ENCODE measurements at places on chromosomes 13 and 19.

DNA sequence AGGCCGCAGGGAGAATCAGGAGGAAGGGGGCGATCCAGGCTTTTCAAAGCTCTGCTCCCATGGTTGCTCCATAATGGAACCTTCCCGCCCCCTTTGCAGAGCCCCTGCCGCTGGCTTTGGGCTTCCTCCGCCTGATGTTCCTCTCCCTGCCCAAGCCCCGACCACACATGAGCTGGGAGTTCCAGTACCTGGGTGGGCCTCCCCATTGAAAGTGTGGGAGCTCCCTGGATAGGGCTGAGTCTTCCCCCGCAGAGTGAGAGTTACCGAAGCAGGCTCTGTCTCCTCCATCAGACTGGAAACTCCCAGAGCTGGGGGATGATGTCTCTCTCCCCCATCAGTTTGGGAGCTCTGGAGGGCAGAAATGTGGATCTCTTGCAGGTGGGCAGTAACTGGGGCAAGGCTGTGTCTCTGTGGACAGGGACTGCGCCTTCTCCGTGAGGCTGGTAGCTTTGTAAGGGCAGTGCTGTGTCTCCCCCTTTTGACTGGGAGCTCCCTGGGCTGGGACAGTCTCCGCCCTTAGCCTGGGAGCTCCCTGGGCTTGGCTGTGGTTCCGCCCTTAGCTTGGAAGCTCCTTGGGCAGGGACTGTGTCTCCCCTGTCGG is 722 bp downstream of the DCAF15 start:
- no peak for DNase-seq

DNA sequence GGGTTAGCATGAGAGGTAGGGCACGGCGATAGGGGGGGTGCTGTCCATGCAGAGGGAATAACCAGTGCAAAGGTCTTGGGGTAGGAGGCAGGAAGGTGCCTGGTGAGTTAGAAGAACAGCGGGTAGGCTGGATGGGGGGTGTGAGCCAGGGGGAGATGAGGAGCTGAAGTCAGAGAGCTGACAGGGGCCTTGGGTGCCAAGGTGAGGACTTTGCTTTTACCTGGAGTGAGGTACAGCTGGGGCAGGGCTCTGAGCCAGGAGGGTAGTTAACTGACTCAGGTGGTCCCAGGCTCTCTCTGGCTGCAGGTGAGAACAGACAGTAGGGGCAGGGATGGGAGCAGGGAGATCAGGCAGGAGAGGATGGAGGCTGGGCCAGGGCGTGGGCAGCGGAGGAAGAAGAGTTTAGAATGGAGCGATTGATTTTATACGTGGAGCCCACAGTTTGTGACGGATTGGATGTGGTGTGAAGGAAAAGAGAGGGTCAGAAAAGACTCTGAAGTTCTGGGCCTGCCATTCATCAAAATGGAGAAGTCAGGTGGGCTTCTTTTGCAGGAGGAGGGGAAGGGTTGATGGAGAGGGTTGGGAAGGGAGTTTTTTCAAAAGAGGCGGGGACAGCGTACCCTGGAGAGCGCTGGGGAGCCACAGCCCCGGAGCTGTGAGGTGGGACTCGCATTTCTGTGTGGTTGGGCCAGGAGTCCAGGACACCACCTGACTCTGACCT is 1.2 kb upstream of the GRAMD1A start:
- DNase-seq = no peak

DNA sequence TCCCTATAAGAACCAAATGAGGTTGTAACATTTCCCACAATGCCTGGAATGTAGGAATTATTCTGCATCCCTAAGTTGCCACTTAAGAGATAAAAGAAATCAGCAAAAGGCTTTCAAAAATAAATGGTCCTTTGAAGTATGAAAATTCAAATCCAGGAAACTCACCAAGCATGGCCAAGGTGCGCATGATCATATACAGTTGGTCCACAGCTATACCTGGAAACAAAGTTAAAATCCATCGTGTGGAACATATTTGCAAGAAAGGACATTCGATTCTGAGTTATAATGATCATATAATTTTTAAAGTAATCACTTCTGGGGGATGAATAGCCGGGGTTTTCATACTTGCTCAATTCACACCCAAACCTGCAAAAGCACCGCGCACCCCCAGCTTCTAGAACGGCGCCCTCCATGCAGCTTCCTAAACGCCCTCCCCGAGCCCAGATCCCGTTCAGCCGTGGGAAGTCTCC is 525 bp downstream of the CARS2 start:
- DNase-seq = no peak

DNA sequence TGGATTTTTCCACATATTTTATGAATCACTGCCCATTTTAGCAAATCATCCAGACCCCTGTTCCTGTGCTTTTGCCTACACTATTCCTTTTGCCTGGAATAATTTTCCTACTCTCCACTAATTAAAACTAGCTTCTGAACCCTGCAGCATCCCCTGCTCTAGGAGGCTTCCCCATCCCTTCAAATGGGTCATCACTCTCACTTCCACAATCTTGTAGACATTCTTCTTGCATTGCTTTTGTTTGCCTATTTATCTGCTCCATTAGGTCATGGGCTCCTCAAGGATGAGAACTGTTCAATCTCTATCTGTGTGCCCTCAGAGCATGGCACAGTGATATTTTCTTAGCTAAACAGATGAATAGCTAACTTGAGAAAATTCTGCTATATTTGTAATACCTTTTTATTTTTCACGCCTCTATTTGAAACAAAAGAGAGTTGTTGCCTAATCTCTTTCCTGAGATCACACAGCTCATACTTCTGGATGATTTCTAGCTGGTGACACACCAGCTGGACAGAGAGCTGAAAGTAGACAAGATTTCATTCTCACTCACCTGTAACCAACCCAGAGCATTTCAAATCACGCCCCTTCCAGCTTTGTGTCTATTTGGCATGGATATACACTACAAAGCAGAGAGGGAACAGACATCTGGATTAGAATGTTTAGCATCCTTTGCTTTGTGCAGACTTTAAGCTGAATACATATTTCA is 466.0 kb downstream of the FOXO1 start:
- DNase-seq = no peak

GRCh38 chr13:84574851-84575250 is 692.6 kb upstream of the SLITRK1 start:
- no peak for DNase-seq

GRCh38 chr13:50153876-50154275 is 138.6 kb downstream of the KCNRG start:
- no peak for DNase-seq

DNA sequence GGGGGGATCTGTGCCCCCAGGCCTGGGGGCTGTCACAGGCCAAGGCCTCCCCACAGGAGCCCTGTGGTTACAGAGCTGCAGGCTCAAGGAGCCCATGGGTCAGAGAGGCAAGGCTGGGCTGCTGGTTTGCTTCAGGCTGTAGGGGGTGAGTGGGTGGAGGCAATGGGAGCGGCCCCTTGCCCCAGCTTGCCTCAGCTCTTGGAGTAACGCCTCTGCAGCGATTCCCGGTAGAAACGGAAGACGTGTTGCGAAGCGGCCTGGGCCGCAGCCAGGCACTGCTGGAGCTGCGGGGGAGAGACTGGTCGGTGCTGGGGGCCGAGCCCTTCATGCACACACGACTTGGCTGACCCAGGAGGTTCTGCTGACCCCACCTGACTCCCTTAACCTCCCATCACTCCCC is 10.1 kb downstream of the TMEM91 start:
- no peak for DNase-seq

DNA sequence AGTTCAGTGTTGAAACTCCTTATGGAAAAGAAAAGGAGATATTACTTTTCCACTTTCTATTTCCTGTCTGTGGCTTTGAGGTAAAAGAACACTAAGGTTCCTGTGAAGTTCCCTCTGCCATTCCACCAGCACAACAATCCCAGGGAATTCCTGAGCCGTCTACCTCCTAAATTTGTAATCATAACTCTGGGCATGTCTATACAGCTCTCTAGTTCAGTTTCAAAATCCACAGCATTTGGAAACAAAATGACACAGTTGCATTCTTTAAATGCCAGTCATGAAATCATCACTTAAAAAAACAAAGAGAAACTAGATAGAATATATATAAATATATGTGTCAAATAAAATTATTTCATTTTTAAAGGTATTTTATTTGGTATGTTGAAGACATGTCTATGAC is 9.0 kb upstream of the THSD1 start:
- no peak for DNase-seq

GRCh38 chr13:90995614-90996013 is 351.9 kb upstream of the MIR17HG start:
- DNase-seq = no peak

DNA sequence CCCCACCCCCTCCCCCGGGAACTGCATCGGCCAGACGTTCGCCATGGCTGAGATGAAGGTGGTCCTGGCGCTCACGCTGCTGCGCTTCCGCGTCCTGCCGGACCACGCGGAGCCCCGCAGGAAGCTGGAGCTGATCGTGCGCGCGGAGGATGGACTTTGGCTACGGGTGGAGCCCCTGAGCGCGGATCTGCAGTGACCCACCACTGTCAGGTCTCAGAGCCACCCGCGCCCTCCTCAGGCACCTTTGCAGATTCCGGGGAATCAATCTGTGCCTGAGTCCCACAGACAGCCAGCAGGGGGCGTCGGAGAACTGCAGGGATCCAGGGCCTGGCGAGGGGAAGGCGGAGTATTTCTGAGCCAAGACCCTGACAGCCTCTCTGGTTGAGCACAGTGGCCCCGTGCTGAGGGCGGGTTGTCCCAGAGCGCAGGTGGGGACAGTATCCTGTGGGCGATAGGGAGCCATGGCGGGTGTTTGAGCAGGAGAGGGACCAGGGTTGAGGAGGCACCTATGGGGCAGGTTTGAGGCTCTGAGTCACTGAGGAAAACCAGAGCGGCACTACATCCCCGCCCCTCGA is 30.4 kb upstream of the CYP4F8 start:
- DNase-seq = peak; percentile 72

DNA sequence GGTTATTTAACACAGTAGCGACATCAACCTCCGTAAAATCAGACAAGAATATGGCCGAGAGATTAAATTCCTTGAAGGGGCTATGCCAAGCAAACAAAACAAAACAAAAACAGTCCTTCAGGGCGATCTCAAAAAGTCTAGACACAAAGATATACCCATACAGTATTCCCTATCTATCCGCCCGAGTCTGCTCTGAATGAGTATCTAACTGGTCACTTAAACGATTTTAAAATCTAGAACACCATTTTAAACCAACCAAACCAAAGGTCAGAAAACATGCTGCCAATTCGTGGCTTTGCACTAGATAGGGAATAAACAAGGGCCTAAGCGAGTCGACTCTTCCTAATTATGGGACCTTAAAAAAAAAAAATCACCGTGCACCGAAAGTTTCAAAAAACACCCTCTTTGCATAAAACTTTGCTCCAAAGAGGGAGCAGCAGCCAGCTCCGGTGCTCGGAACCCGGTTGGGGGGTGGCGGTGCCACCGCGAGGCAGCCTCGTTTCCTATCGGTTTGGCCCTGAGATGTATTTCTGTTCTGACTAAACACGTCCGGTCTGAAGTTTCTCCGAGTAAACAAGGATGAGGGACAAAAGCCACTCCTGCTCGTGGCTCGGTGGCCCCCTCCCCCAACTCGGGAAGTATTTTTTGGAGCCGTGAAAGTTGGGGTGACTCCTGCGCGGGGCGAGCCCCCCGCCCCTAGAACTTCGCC is 1.8 kb downstream of the HMGB1 start:
- peak; percentile 81 for DNase-seq

- no peak for DNase-seq
Measured at GRCh38 chr13:97245011-97245410, 22.9 kb downstream of the MBNL2 start.

DNA sequence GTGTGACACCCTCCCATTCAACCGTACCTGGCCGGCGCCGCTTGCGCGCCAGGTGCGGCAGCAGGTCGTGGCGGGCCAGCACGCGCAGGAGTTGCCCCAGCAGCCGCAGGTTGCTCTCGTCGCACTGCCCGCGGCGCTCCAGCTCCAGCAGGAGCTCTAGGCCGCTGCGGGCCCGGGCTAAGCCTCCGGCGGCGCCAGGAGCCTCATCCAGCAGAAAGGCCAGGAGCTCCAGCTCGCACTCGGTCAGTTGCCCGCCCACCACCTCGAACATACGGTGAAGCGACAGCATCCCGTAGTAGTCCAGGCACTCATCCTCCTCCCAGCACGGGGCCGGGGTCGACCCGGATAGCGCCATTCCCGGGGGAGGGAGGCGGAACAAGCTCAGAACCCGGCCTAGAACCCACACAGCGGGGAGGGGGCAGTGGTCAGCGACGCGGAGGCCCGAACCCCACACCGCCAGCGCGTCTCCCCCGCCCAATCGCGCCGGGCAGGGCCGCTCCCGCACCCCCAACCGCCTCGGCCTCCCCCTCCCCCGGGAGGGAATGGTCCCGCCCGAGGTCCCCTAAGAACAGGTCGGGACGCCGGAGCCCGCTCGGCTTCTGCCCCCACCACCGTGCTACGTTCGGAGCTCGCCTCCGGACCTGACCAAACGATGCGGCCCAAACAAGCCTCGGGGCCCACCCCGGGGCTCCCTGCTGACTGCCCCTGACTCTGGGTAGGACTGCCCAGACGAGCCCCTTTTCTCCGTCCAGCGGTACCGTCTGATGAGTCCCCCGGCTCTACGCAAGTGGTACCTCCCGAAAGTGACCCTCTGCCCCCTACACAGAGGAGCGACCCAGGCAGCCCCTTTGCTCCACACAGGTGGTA is 591 bp downstream of the DEDD2 start:
- no peak for DNase-seq

- peak; percentile 29 for DNase-seq
Measured at GRCh38 chr19:4866595-4867424, 657 bp downstream of the PLIN3 start.

DNA sequence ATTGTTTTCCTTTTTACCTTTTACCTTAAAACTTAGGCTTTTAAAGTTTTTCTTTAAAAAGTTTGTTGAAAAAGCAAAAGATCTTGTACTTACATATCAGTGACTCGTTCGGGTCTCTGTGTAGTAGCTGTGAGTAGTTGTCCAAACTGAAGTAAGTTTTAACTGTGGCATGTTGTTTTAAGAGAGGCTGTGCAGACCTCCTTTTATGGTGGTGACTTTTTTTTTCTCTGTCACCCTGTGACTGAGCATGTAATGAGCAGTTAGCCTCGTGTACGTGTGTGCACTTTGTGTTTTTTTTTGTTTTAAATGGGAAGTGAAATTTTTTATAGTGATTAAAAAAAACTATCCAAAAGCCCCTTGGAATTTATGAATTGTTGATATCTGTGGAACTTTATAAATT is at the start of gene GPR183:
Gene GPR183, minus strand, starts transcription at position 153 of the 400 bp plus-strand sequence. CDS start 11,254 bp downstream, outside the sequence.
- DNase-seq = peak; percentile 78

- DNase-seq = no peak
Measured at GRCh38 chr19:27748551-27749152, 1464.3 kb downstream of the UQCRFS1 start.

DNA sequence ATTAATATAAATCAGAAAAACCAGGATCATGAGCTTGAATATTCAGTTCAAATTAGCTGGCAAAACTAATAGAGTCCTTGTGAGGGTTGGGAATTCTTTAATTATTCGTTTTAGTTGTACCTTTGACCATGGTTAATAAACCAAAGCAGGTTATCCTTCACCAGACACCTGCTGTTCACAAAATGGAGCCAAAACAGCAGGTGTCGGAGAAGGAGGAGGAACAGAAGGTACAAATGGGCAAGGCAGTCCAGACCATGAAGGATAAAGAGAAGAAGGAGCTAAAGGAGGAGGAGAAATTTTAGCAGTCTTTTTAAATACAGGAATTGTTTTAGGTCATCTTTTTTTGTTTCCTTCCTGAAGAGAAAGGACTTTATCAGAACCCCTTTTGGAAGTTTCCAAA is 106.1 kb downstream of the NHLRC3 start:
- no peak for DNase-seq
